Activated T-helper 1 cell treated with anti-CD3 and anti-CD28 coated beads, Interleukin-12 subunit alpha, Interleukin-12 subunit beta, Interleukin-2, Interleukin-4 antibody, amounts not matched to agents 30 ng/mL and 10 ng/mL and 1 ng/mL, durations not matched to agents 14 hours and 24 hours and 36 hours (primary cell): ENCODE measurements at places on chromosomes 1 and 21.

GRCh38 chr21:42534421-42535378 lies 21.0 kb downstream of the SLC37A1 start:
- no peak for DNase-seq

DNA sequence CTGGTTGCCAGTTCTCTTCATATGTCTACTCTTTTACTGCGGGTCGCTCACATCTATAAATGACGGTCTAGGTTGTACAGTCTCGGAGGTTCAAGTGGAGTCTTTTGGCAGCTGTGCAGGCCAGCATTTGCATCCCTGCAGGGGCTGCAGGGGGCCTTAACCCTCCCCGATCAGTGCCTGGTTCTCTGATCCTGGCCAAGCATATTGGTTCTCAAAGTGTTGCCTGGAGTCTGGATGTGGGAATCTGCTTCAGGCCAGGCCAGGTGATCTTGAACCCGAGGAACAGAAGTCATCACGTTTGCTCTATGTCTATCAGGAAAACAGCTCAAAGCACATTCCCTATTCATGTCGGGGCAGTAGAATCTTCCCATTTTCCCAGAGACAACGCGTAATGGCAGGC lies 21.8 kb downstream of the B3GALT5 start:
- no peak for DNase-seq

GRCh38 chr1:156126043-156126629 lies 11.6 kb downstream of the LMNA start:
- DNase-seq = peak; percentile 41

DNA sequence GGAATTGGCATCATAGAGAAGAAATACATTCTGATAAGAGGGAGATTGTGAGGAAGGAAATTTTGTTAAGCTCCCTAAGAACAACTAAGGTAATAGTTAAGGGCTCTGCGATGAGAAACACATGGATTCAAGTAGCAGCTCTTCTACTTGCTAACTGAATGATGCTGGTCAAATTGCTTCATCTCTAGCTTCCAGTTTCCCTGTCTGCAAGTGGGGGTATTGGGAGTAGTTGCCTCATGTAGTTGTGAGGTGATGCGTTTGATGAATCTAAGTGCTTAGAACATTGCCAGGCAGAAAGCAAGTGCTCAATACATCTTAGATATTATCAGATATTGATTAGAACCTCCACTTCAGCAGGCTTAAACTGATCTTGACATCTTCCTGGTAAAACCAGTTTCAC lies 84.8 kb downstream of the CD58 start:
- DNase-seq = no peak

DNA sequence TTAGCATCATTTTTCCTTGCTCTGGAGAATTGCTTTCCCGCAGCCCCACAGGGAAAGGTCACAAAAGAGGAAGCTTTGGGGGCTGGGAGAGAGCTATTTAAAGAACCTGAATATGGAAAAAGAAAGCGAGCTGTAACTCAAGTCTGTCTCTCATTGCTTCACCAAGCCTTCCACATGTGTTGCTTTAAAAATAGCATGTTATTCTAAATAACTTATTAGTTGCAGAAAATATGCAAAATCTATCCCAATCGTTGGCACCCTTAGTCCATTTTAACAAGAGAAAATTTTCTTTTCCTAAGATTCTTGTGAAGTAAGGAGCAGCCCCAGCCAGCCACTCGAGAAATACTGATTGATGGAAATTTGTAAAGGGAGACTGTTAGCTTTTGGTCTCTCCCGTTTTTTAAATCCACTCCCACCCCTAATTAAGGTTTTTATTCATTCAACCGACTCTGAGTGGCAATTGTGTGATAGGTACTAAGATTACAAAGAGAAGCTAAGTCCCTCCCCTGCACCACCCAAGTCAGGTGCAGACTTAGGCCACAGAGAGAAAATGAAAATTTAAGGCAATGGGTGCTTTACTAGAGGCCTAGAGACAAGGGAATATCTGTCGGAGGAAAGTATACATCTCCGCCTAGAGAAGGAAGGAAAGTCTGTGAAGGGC lies 802 bp downstream of the CYP4X1 start:
- DNase-seq = no peak

DNA sequence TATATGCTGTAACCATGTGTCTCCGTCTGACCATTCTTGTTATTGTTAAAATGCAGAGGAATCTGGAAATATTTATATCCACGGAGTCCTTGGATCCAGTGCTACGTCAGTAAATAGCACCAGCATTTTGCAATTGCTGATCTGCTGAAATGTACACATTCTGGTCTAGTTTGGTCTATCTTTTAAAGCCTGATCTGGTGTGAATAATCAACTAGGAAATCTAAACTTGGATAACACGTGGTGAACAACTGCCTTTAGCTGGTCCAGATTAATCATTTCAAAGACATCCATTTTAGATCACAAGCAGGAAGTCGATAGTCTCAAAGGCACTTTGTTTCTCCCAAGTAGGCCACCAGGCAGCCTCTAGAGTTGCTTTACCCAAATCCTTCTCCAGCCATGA lies 32.6 kb downstream of the PDPN start:
- no peak for DNase-seq
